ENCODE measurements at places on chromosomes 7 and 10.
A peak's percentile ranks its signal among the peaks of the same experiment; 100 is the strongest.

DNA sequence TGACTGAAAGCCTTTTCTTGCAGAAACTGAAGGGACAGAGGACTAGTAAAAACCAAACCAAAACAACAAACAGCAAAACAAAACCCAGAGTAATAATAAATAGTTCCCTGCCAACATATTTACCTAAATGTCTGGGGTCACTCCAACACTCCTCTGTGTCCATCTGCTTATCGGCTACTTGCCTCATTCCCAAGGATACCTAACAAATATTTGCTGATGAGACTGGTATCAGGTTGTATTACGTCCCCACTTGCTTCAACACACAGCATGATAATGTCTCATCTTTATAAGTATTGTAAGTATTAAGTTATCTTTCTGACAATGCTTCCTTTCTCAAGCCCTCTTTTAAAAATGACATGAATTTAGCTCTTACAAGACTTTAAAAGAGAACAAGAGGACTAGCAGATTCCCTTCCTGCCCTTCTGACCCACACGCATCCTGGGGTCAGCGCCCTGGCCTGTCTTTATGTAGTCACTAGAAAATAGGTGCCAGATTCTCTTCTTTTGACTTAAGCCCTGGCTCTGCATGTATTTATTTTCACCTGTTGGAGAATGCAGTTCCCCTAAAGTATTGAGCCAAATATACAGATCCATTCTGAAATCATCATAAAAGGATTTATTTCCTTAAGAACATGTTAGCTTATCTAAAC, 110.2 kb downstream of the SEM1 start:
- no peak for ATAC-seq

DNA sequence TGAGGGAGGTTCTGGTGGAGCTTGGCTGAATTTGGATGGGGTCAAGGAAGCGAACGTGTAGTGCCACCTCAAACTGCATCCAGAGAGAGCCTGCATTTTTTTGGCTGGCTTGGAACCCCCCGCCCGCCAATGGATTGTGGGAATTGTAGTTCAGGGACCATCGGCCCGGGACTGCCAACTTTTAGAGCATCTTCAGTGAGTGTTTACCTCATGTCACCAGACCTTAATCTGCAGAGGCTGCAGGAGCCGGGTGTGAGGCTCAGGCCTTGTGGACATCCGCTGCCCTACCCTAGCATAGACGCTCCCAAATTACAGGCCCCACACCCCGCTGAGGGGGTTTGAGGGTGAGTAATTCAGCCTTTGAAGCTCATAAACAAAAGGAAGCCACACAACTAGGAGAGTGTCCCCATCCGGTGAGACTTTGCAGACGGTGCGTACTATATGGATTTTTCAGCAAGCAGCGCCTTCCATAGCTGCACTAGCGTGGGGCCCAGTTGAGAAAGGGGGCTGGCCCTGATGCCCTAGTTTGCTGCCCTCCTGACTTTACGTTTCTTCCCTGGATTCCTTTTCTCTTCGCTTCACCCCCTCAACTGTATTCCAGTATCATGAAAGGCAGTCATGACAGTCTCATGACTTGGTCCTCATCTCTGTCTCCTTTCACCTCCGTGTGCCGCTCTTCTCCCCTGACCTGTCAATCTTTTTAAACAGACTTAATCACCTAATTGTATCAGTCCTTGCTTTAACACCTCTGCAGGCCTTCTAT, 717 bp downstream of the CNPY4 start:
- peak; percentile 69 for ATAC-seq

DNA sequence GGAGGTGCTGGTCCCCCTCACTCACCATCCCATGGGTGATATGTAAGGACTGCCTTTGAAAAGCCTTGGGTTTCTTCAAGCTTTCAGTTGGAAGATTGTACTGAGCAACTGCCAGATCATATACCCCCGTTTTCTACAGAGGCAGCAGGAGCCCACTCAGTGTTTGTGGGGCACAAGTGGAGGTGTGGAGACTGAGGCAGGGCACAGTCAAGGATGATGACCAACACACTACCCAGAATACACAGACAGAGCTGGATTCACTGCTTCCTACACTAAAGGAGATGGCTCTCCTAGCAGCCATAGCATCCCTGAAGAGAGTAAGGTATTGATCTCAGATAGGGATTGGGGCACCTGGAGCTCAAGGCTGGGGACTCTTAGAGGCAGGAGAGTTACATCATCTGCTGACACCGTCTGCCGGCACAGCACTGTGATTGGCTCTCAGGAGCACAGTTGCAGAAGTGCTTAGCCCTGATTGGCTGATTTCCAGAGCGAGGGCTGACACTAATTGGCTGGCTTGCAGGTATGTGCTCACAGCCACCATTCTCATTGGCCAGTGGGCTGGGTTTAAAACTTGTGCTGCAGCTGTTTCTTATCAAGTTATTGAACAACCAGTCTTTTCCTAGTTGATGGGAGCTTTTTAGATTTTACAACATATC, 77.9 kb upstream of the PFKP start:
- ATAC-seq, result no peak

DNA sequence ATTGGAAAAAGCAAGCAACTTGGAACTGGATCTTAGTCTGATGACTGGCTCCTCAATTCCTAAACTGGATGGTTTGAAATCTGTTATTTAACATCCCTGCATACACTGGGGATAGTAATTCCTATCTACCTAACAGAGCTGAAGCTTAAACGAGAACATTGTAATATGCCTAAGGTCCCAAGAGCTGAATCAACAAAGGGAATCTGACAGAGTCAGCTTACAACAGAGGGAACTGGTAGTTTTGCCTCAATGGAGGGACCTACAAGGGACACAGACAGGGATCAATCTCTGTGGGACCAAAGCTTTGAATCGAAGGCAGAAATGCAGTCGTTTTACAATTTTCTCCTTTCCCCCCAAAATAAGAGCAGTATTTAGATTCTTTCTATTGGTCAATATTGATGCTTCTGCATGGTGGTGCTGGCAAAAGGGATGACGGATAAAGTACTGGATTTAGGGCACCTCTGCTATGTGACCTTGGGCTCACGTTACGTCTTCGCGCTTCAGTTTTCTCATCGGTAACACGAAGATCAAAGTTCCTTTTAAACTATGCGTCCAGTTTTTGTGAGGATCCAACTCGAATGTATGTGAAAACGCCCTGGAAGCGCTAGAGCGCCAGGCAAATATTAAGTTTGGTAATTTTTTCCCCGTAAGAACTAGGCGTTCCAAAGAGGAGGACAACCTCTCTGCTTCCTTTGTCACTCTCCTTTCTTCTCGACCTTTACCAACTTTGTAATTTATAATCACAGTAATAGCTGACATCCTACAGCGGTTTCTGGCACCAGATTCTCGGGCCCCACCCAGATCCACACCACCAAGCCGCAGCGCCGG, 1.1 kb downstream of the ACTR1A start:
- no peak for ATAC-seq

- ATAC-seq, result peak; percentile 71
These were observed 10.5 kb upstream of the ENTPD1 start for GRCh38 chr10:95745501-95745900.

- no peak for ATAC-seq
These were observed 69.5 kb upstream of the CDK13 start for GRCh38 chr7:39880556-39880955.

GRCh38 chr10:97278491-97278989, 13.9 kb downstream of the ARHGAP19 start:
- peak; percentile 54 for ATAC-seq

DNA sequence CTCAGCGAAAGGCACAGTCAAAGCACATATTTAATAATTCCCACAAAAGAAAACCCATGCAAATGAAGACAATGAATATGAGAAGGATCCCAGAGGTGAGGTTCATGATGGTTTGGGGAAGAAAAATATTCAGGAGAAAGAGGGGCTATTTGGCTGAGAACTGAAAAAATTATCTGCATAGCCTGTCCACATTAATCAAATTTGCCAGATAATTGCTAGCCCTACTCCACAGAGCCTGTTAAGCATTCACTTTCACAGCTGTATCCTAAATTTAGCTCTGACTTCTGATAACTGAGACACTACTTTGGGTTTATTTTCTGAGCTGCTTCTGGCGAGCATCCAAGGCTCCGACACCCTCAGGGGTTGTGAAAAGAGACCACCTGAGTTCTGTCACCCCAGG, 176.2 kb downstream of the HERPUD2 start:
- no peak for ATAC-seq

- peak; percentile 74 for ATAC-seq
These were observed 51.7 kb downstream of the PROSER2 start for GRCh38 chr10:11874568-11875493.

GRCh38 chr10:86483664-86484063, 37.9 kb downstream of the WAPL start:
- no peak for ATAC-seq

All from stimulated activated memory B cell treated with anti-CD40 and anti-IgM and Interleukin-4, amounts not matched to agents 10 μg/mL and 1 μg/mL and 100 μg/mL, for 72 hours (primary cell).